ENCODE measurements at places on chromosomes 2 and 18.

GRCh38 chr2:238692562-238692961 is 155.3 kb upstream of the TWIST2 start:
- DNase-seq, result no peak

DNA sequence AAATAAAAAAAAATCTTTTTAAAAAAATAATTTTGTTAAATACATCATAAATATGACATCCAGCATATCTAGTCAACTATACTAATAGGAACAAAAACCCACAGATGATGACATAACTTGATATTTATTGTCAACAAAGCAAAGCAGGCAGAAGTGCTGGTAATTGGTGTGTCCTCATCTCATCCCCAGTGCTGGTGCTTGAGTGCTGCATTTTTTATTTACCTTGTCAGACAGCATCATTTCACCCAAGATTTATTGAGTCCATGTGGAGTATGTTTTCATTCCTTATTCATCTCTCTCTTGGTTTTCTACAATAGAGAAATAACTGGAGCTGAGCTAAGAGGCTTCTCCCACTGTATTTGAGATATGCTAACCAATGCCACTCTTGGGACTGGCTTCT is 191.6 kb upstream of the SLC14A2 start:
- DNase-seq, result no peak

- DNase-seq, result no peak
Observed at GRCh38 chr18:9735238-9735637, 27.1 kb downstream of the RAB31 start.

DNA sequence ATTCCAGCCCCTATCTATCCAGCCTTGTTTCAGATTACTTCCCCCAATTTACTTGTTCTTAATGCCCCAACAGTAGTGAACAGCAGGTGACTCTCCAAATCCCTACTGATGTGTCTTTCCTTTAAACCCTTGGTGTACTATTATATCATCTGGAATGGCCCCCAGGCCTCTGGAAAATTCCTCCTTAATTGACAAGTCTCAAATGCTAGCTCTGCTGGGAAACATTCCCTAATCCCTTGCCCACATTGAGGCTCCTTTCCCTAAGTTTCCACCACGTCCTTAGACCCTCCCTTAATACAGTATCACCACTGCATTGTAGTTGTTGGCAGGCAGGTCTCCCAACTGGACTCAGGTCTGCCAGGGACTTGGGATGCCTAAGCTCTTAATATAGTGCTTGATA is 41.0 kb downstream of the MYO3B start:
- DNase-seq, result no peak

All from non-pigmented ciliary epithelial cell (primary cell).